ENCODE measurements at places on chromosomes 16 and 17.

DNA sequence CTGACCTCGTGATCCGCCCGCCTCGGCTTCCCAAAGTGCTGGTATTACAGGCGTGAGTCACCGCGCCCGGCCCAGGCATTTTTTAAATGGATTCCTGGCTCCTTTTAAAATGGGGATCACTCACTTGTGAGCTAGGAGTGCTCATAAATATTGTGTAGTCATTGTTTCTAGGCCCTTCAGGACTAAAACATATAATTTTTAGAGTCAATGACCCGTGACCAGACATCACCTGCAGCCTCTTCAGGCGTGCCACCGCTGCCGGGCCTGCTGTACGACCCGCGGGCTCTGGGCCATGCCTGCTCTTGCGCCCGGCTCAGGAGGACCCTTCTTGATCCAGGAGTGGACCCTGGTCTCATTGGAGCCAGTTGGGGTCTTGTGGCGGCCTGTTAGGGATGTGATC, 30.8 kb downstream of the EFCAB5 start:
- DNase-seq: peak; percentile 42

DNA sequence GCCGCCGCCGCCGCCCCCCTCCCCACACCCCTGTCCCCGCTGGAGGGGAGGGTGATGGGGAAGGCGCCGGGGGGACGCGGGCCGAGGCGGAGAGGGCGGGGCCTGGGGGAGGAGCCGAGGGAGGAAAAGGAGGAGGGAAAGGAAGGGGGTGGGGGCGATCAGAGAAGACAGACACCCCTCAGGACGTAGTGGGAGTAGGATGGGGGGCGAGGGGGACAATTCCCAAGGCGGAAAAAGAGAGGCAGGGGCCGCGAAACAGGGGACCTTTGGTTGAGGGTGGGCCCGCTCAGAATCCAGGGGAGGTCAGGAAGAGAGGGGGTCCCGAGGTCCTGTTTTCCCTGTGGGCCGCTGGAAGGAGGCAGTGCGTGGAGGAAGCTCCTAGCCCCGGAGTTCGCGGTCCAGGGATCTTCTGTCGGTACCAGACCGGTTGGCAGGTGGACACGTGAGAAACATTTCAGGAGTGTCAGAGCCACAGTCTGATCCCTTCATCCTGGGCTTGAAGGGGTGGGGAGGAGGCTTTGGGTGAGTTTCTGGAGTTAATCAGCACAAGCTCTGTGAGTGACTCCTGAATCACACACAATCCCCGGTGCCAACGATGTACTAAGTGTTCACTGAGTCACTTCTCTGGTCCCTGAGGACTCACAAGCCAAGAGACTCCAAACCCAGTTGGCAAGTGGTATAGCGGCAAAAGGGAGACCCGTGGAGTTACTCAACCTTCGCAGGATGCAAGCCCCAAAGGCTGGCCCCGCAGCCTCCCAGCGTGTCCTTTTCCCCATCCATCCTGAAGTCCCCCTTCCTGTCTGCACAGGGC, at the start of gene XYLT1:
Gene XYLT1 (minus strand): TSS at position 53 of the 811 bp plus-strand sequence. CDS start 164 bp downstream, outside the sequence.
- DNase-seq: peak; percentile 78

DNA sequence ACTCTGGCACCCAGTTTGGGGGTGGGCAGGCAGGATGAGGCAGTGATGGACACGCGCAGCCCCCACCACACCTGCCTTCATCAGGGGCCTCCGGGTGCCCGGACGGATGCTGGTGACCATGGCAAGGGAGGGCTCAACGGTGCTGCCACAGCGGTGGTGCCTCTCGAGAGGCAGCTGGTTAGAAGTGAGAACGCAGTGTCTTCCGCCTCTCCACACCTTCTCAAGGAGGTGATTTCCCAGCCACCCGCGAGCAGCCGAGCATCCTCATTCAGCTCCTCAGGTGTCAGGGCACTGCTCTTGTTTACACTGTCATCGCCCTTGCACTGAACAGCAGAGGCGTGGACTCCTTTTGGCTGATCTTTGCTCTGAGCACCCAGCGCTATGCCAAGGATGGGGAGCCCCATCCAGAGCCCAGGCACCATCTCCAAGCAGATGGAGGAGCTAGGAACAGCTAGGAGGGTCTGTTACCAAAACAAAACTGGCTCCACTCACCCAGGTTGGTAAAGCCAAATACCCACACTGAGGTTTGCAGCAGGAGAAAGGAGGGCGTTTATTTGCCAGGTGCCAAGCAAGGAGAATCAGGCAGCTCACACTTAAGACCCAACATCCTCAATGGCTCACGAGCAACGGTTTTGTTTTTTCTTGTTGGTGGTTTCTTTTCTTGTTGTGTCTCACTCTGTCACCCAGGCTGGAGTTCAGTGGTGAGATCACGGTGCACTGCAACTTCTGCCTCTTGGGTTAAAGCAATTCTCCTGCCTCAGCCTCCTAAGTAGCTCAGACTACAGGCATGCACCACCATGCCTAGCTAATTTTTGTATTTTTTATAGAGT, 174.3 kb upstream of the TNRC6C start:
- no peak for DNase-seq

GRCh38 chr17:59846394-59847165, 46.2 kb downstream of the TUBD1 start:
- DNase-seq: no peak

DNA sequence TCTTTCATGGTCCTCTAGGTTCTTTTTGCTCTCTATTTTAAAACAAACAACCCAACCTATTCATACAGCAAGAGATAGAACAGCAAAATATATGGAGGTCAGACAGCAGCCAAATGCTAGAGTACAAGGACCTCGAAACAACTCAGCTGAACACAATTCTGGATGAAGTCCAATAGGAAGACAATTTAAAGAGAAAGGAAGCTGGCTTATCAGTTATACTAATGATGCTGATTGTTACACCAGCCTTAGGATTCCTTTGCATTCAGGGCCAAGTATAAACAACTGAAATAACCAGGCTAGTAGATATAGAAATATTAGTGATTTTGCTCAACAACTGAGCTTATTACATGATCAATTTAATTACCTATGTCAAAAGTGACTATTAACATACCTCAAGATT, 2.5 kb downstream of the SSH2 start:
- no peak for DNase-seq

GRCh38 chr16:57134982-57135381, 42.6 kb downstream of the CPNE2 start:
- DNase-seq: no peak

GRCh38 chr16:24507959-24508480, 31.3 kb upstream of the RBBP6 start:
- no peak for DNase-seq

GRCh38 chr16:5770118-5770517, 672.5 kb upstream of the EEF2KMT start:
- DNase-seq: no peak

DNA sequence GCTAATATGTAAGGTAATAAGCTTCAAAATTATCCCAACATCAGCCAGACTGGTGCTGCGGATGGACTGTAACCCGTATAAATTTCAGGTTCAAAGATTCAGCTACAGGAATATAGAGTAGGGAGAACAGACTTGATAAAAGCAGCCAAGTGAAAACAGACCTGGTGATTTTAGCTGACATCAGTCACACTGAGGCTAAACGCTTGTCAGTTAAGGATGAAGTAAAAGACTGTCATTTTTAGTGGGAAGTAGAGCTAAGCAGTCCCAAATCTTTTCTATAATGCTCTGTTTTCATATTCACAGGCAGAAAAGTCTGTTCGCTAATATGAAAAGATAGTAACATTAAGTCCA, 35.4 kb downstream of the CMTM4 start:
- DNase-seq: no peak

DNA sequence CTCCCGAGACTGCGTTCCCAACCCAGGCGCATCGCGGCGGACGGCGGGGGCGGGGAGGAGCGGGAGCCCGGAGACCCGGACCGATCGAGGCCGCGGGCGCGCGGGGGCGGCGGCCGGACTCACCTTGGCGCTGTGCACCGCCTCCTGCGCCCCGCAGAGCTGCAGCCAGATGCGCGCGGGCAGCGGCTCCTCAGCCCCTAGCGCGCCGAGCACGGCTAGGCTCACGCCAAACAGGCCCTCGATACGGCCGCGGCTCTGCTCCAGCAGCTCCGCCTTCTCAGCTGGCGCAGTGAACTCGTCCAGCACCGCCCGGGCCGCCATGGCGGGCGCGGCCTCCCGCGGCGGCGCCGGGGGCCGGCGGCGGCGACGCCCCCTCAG, 339 bp downstream of the N4BP1 start:
- DNase-seq: no peak

- no peak for DNase-seq
Measured at GRCh38 chr17:14303343-14304221, 2.7 kb downstream of the HS3ST3B1 start.

GRCh38 chr16:49560004-49560830, 186.6 kb downstream of the C16orf78 start:
- DNase-seq: no peak

GRCh38 chr16:13883881-13884280, 36.1 kb upstream of the ERCC4 start:
- no peak for DNase-seq

DNA sequence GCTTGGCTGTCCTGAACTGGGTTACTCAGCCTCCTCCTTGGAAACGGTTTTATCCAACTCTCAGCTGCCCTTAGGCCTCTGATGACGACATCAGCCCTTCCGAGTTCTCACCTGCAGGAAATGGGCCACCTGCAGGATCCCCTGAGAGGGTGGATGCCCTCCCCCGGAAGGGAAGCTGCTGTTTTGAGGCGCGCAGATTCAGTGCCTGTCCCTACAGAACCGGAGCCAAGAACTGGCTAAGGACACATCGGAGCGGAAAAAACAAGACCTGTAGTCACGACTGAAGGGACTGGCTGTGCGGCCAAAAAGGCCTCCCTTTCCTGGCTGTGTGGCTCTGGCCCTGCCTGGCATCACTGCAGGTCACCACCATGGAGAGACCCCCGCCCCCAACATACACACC, 11.7 kb upstream of the C16orf95 start:
- no peak for DNase-seq

GRCh38 chr16:86661706-86662105, 83.4 kb downstream of the FOXL1 start:
- DNase-seq: no peak

- no peak for DNase-seq
Measured at GRCh38 chr17:30005709-30006320, 64.4 kb downstream of the EFCAB5 start.

- peak; percentile 83 for DNase-seq
Measured at GRCh38 chr16:56013962-56014552, 138.9 kb upstream of the CES5A start.

GRCh38 chr16:46918905-46919792, 35.0 kb downstream of the GPT2 start:
- no peak for DNase-seq

GRCh38 chr17:16491703-16492612, at the start of gene LRRC75A:
Gene LRRC75A (minus strand): TSS chr17:16492193. CDS start chr17:16491990, 203 bp downstream.
- DNase-seq: peak; percentile 87

GRCh38 chr17:82013772-82014321, 8.8 kb downstream of the CENPX start:
- DNase-seq: peak; percentile 12

- no peak for DNase-seq
Measured at GRCh38 chr17:32264140-32264799, 1.4 kb upstream of the RHBDL3 start.

GRCh38 chr16:88320947-88321634, 61.7 kb upstream of the ZNF469 start:
- no peak for DNase-seq
